Fibroblast of the conjunctiva (primary cell): ENCODE measurements at places on chromosomes 16 and 17.

GRCh38 chr17:57563958-57564357, 181.1 kb downstream of the CCDC182 start:
- DNase-seq = no peak

- DNase-seq = no peak
Observed at GRCh38 chr17:27558842-27559505, 72.0 kb upstream of the LGALS9 start.

DNA sequence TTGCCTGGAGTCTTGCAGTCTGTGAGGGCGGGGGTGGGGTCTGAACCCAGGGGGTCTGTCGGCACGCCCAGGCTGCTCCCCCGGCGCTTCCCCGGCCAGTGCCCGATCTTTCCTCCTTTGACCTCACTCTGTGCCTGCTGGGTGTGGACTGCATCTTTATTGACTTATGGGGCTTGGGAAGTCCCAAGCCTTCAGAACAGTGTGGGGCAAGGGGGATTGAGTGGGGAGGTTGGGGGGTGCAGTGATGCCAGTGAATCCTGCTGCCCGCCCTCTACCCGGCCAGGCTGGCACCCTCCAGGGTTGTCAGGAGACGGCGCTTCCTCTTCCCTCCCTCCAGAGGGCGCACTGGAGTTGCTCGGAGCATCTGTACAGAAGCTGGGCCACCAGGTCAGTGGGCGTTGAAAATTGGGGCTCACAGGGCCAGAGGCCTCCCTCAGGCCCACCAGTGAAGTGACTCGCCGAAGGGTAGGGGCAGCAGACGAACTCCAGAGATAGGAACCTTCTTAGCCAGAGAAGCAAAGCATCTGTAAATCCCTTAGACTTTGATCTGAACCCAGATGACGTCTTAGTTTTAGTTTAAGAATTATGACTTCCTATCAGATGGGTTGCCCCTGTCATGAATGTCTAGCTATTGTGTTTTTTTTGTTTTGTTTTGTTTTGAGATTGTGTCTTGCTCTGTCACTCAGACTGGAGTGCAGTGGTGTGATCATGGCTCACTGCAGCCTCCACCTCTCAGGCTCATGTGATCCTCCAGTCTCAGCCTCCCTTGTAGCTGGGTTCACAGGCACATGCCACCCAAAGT, 184.8 kb upstream of the CIBAR2 start:
- no peak for DNase-seq

GRCh38 chr16:77897831-77898605, 109.7 kb downstream of the VAT1L start:
- DNase-seq = no peak

DNA sequence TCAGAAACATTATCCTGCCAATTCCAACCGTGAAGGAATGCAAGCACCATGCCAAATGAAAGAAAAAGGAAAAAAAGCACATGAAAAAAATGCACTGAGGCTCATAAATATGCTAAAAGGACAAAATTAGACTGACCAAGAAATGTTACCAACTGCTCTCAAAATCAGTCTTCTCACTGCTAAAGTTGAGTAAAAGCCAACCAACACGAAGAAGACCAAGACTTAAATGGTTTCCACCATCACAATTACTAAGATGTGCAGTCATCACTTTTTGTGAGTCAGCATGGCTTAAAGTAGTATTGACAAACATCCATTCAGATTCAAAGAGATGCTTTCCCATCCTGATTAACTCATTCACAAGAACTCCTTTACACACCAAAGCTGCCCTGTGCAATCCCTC, 16.4 kb downstream of the CDYL2 start:
- DNase-seq = no peak

DNA sequence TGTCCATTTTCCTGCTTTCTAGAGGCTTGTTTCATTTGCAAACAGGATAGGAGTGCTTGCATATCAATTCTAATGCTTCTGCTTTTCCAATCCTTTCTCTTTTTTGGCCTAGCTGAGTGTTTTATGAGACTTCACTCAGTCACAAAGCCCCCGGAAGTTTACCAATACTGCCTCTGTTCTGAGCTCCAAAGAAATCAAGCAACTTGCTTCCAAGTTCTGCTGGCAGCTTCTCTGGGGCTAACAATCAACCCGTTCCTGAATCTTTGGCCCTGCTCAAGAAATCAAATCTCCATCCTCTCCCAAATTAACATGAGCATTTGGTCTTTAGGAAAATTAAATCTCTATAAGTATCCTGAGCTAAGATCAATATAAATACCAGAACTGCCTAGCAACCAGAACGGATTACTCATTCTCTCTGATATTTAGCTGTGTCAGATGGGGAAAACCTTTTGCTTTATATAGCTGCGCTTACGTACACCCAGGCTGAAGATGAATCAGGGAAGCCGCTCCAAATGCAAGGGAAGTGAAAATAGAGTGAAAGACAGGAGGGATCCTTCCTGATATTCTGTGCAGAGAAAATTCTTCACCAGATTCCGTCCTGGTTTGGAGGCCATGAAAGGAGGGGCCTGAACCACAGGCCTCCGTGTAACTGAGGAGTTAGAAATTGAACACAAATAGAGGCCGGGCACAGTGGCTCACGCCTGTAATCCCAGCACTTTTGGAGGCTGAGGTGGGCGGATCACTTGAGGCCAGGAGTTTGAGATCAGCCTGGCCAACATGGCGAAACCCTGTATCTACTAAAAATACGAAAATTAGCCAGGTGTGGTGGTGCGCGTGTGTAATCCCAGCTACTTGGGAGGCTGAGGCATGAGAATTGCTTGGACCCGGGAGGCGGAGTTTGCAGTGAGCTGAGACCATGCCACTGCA, 23.3 kb upstream of the GRB2 start:
- peak; percentile 61 for DNase-seq

- no peak for DNase-seq
Observed at GRCh38 chr16:52540910-52541309, 6.0 kb downstream of the TOX3 start.

GRCh38 chr16:85470873-85471272, 142.2 kb upstream of the GSE1 start:
- no peak for DNase-seq

- DNase-seq = no peak
Observed at GRCh38 chr17:74198694-74199093, 4.8 kb upstream of the RPL38 start.

DNA sequence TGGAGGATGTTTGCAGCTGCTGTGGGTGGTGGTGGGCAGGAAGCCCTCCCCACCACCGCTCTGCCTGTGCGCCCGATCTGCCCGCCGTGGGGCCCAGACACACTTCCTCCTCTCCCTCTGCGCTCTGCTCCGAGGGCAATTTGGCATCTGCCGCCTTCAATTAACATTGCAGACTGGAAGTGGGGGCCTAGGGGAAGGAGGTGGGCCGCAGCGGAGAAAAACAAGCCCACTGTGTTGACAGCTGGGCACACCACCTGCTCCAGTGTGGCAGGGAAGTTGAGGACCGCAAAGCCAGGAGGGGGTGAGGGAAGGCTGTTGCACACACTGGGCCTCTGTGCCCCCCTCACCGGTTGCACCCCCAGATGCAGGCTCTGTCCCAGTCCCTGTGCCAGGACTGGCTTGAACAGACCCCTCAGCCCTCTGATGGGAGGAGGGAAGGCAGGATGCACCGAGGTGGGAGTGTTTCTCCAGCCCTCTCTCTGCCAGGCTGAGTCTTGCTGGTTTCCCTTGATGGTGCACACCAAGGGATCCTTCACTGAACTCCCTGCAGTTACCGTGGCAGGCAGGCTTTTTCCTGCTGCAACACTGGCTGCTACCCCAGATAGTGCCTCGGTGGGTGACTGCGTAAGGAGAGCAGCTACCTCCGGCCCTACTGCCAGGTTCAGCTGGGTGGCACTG, 72.8 kb upstream of the MED9 start:
- DNase-seq = no peak

GRCh38 chr17:34307110-34307509, 12.1 kb upstream of the CCL8 start:
- peak; percentile 52 for DNase-seq

GRCh38 chr16:2675714-2676113, 6.6 kb upstream of the KCTD5 start:
- DNase-seq = no peak

DNA sequence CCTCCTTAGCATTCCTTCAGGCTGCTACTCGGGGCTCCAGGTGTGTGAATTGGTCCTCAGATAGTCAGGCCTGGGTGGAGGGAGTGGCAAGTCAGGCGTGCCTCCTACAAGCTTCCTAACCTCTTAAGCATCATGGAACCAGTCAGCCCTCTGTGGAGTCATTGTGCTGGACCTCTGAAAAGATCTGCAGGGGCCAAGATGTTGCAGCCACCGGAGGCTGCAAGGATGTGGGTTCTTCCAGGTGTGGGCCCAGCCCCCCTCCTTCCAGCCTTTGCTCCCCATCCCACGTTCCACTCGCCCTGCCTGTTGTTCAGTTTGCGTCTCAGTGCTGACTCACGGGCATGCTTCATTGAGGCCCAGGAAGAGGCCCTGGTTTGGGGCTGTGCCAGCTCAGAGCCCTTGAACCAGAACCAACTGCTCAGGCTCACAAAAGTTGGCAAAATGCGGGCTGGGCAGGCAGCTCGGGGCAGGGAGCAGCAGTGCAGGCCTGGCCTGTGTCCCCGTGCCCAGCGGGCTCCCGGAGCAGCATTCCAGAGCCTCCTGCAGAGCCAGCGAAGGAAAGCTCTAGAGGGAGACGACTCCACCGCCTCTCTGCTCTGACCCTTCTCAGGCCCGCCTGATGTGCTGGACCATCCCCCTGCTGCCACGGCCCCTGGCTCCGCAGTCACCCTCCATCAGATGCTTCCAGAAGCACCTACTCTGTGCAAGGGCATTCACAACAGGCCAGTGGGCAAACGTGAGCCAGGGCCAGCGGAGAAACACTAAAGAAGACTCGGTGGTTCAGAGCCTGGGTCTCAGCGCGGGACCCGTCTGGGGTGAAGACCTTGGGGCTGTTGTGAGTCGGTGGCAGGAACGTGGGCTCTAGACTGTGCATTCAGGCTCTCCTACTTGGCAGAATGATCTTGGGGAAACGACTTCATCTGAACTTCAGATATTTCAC, 7.5 kb downstream of the LDHD start:
- DNase-seq = peak; percentile 79

DNA sequence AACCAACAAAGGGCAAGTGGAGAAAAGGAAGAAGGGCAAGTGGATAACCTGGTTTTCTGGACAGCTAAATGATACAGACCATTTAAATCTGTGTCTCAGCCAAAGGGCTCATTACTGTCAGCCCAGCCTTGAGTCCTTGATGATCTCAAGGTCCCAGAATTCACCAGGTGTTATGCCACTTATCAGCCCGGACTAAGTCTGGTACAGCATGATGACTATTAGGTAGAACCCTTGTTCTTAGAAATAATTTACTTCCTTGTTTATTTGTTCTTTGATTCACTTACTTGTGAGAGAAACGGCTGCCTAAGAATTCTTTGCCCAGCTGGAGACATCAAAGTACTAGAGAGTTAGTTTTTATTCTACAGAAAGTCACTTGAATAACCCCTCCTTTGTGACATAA, 3.5 kb downstream of the PDILT start:
- no peak for DNase-seq

DNA sequence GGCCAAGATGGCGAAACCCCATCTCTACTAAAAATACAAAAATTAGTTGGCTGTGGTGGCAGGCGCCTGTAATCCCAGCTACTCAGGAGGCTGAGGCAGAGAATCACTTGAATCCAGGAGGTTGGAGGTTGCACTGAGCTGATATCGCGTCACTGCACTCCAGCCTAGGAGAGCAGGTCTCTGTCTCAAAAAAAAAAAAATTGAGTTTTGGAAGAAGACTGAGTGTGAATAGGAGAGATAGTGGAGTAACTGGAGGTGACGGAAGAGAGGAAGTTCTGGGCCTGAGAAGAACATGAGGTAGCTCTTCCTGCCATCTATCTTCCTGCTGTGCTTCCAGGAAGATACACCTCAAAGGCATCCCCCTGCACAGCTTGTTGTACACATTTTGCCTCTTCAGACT, 11.4 kb downstream of the HOXB1 start:
- DNase-seq = no peak

GRCh38 chr16:60271025-60271771, 1537.1 kb upstream of the GOT2 start:
- no peak for DNase-seq

GRCh38 chr17:51814521-51814920, 344.0 kb downstream of the CA10 start:
- no peak for DNase-seq

GRCh38 chr17:75265614-75266315, 4.1 kb downstream of the MRPS7 start:
- no peak for DNase-seq

DNA sequence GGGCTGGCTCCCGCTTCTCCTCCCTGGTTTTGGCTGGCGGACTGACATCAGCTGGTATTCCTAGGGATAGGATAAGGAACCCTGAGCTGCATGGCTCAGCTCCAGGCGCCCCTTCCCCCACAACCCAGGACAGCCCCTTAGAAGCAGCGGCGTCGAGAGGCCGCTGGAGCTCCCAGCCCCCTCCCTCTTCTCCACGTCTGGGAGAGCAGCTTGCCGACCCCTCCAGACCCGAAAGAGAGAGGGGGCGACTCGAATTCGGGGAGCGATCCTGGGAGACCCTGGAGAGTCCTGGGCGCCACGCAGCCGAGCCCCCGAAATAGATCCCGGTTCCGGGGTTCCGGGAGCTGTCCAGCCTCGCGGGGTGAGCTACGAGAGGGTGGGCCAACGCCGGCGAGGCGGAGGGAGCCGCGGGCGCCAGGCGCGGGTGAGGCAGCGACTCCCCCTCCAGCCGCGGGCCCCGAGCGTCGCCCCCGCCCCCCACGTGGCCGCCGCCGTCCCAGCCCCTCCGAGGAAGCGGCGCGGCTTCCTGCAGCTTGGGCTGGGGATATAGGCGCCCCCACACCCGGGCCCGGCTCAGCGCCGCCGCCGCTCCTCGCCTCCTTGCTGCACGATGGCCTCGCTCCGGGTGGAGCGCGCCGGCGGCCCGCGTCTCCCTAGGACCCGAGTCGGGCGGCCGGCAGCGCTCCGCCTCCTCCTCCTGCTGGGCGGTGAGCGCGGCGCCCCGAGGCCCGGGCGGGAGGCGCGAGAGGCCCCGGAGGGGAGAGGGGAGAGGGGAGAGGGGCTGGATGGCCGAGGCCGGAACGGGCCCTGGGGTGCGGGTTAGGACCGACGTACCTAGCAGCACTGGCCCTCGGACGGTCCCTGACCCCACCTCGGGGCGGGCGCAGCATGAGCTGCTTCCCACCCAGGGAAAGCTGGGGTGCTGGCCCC, at the start of gene RAMP2:
TSS of gene RAMP2 (plus strand) at position 576 of the 930 bp plus-strand sequence. CDS start at position 611, 35 bp downstream.
- DNase-seq = no peak

- peak; percentile 78 for DNase-seq
Observed at GRCh38 chr17:69870751-69871199, 204.2 kb upstream of the KCNJ16 start.

- no peak for DNase-seq
Observed at GRCh38 chr17:36777118-36777517, 160.2 kb upstream of the LHX1 start.

- no peak for DNase-seq
Observed at GRCh38 chr16:54993106-54993895, 62.6 kb downstream of the IRX5 start.

GRCh38 chr16:3698941-3699340, 18.4 kb downstream of the TRAP1 start:
- no peak for DNase-seq

- peak; percentile 46 for DNase-seq
Observed at GRCh38 chr17:82931699-82932517, 92.1 kb upstream of the ZNF750 start.

GRCh38 chr16:65767125-65767524, 599.4 kb upstream of the CDH5 start:
- DNase-seq = no peak
